Cortex of kidney (tissue), 1 donor: ENCODE measurements at places on chromosomes 4 and X.

DNA sequence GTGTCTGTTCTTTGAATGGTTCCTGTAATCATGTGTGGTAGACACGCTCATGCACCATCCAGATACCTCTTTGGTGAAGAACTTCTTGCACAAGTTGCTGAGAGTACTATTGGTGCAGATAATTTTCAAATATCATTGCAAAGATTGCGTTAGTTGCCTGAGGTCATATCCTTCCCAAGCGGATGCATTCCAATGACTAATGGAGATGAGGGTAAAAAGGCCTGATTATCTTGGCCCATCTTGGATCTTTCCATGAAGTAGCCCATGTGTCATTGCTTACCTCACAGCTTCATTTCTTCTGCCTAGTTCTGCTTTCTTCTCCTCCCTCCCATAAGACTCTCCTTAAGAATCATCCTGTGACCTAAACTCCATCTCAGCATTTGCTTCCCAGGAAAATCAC is 384.9 kb upstream of the CNKSR2 start:
- DNase-seq, result no peak

GRCh38 chr4:111778543-111778942 is 366.7 kb upstream of the FAM241A start:
- DNase-seq, result no peak

GRCh38 chr4:53273726-53274125 is 92.1 kb downstream of the SCFD2 start:
- DNase-seq, result no peak

DNA sequence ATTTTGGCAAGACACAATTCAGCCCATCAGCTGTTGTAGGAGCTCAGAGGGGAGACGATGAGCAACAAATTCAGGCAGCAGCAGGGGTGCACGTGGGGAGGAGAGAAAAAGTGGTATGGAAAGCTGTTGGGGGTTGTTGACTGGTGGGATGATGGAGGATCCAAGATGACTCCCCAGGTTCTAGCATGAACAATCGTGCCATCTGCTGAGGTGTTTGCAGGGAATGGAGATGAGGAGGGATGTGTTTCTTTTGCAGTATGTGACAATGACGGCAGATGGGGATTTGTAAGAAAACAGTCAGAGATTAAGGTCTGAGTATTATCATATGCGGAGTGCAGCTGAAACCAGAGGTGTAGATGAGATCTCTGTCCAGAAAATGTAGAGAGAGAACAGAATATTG is 63.3 kb downstream of the SEL1L3 start:
- DNase-seq, result no peak

- no peak for DNase-seq
These were observed 6.1 kb downstream of the TACC3 start for GRCh38 chr4:1727117-1728031.

DNA sequence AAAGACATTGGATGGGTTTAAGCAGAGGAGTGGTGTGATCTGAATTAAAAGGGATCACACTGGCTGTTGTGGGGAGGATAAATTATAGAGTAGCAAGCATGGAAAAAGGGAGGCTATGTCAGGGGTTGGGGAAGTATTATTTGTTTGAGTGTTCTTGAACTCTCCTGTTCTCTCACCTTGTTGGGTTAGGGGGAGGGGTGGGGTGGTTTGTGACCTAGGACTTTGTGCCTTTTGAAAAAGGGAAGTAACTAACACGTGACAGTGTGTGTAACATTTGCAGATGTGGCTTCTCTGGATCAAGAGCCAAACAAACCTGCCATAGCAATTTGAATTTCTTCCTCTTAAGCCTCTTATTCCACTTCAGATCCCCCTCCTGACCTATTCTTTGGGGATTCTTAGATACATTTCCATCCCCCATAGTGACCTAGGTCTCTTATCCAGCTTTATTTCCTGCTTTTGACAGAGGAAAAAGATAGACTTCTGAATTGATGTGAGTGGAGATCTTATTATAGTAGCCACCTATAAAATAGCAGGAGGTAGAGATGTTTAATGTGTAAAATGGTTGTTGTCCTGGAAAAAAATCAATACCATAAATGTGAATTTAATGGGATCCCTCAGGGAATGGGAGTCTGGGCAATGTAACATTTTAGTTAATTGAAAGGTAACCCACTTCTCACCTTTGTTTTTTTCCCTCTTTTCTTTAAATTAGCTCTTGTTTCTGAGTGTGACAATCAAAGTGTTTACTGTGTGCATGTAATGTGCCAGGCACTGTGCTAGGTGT is 120.4 kb downstream of the CT47B1 start:
- DNase-seq, result no peak

DNA sequence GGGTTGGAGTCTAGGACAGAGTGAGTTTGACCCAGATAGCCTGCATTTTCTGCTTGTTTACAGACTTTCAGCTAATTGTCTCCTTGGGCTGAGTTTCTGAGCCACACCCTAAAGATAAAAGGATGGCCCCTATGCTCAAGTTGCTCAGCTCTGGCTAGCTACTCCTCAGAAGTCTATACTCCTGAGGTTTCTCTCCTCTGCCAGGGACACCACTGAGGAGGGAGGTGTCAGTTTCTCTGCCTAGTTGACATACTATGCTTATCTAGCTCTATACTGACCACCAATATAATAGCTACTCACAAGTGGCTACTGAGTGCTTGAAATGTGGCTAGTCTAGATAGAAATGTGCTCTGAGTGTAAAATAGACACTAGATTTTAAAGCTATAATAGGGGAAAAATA is 23.6 kb downstream of the HADH start:
- no peak for DNase-seq

GRCh38 chrX:44904542-44905115 is 31.6 kb downstream of the KDM6A start:
- no peak for DNase-seq

- DNase-seq, result no peak
These were observed 133.8 kb downstream of the ZC4H2 start for GRCh38 chrX:64842492-64842891.

DNA sequence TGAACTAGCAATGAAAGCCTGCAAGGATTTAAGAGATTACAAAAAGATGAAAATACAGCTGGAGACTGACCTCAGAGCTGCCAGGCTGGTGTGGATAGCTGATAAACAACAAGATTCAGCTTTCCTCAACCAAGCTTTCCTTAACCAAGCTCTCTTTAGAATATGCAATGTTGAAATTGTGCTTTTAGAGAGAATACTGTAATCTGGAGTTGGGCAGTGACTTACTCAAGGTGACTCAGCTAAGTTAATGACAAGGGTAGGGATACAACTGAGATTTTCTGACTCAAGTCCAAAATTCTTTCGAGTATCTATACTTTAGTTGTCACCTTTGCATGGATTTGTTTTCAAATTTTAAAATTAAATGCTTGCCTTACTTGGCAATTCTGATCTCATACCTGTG is 98.0 kb downstream of the AMMECR1 start:
- no peak for DNase-seq

DNA sequence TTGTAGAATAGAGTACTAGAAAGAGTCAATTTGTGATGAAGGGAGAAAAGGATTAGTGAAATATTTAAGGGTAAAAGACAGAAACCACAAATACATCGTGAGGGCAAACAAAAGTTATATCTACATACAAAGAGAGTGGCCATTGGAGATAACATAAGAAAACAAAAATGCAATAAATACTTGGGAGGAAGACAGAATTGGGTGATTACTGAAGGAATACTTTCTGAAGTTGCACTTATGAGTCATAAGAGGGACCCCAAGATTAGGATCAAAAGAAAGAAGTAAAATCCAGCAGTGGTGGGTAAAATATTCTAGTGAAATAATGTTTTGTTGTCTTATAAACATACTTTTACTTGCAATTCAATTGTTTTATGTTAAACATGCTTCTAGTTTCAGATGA is 53.7 kb downstream of the GLRA3 start:
- no peak for DNase-seq
